ENCODE measurements at places on chromosomes 4 and X. TPM values are rescaled to one million over a fixed set of nuclear protein-coding genes. Genes with fewer than 3 reads are reported as not detected.
A peak's percentile ranks its signal among the peaks of the same experiment; 100 is the strongest.

- DNase-seq, result no peak
- no peak overlapping the region for H3K27ac ChIP-seq
- H3K4me3 ChIP-seq, result no peak overlapping the region
These were observed 64.4 kb downstream of the EIF4E start for GRCh38 chr4:98864560-98864959.

DNA sequence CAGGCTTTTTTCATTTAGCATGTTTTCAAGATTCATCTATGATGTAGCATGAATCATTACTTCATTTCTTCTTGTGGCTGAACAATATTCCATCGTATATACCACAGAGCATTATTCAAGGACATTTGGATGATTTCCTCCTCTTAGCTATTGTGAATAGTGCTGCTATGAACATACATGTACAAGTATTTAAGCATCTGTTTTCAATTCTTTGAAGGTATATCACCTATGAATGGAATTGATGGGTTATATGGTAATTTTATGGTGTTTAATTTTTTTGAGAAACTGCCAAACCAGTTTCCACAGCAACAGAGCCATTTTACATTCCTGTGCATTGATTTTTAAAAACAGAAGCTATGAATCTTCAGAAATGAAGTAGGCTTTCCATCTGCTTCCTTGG, 36.1 kb upstream of the WDR19 start:
- no peak overlapping the region for H3K27ac ChIP-seq
- H3K27me3 ChIP-seq, result no peaks in the 10 kb centered on the region
- H3K36me3 ChIP-seq, result no peaks in the 10 kb centered on the region
- H3K4me3 ChIP-seq, result no peak overlapping the region
- no peak for DNase-seq
- H3K4me1 ChIP-seq, result no peaks in the 10 kb centered on the region

AKAP17A gene
- total RNA-seq, result 50.6 TPM

USP17L22 gene
- not detected for total RNA-seq

GRCh38 chr4:34271479-34272355, 1972.6 kb downstream of the ARAP2 start:
- no peaks in the 10 kb centered on the region for H3K36me3 ChIP-seq
- DNase-seq, result no peak
- no peak overlapping the region for H3K4me3 ChIP-seq
- H3K4me1 ChIP-seq, result no peaks in the 10 kb centered on the region
- no peak overlapping the region for H3K27ac ChIP-seq

- H3K27ac ChIP-seq, result no peak overlapping the region
- peaks cover 42% of the 10 kb centered on the region for H3K27me3 ChIP-seq
- no peak for DNase-seq
- H3K4me3 ChIP-seq, result 0 out of 2 replicates have a peak overlapping the region, but pooled peaks have one; percentile 96
These were observed 2.8 kb downstream of the KIT start for GRCh38 chr4:54660591-54660990.

DNA sequence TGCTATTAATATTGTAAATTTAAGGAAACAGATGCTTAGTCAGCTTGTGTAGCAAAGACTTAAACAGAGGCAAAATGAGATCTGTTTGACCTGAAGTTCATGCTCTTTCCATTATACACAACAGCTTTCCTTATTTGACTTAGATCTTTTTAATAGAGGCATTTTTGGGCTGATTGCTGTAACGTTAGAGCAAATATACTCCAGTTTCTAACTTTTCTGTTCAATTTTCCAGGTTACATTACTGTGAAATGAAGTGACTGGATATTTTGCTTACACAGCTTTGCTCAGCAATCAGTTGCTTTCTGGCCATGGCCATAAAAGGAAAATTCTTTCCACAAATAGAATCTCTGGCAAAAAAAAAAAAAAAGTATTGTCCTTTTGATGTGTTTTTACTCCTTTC, 146.2 kb downstream of the PCDH7 start:
- H3K36me3 ChIP-seq, result no peaks in the 10 kb centered on the region
- H3K27ac ChIP-seq, result no peak overlapping the region
- H3K4me3 ChIP-seq, result no peak overlapping the region
- H3K27me3 ChIP-seq, result no peaks in the 10 kb centered on the region
- no peak for DNase-seq
- H3K4me1 ChIP-seq, result no peaks in the 10 kb centered on the region

DNA sequence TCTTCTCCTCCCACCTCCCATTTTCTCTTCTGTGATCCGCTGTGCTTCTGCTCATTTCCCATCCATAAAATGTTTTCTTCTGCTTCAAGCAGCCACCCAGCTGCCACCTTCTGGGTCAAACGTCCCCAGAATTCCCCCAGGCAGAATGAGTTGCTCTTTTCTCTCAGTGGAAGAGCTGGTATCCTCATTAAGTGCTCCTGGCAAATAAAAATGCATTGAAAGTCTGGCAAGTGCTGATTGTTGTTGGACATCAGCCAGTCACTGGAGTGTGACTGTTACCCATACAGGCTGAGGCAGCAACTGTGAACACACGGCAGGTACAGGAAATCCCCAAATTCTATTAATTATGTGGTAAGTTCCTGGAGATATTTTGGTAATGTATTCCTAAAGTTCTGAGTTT, 52.6 kb downstream of the LIMCH1 start:
- H3K4me1 ChIP-seq, result no peaks in the 10 kb centered on the region
- H3K4me3 ChIP-seq, result no peak overlapping the region
- H3K27ac ChIP-seq, result no peak overlapping the region
- no peak for DNase-seq
- H3K27me3 ChIP-seq, result no peaks in the 10 kb centered on the region

DNA sequence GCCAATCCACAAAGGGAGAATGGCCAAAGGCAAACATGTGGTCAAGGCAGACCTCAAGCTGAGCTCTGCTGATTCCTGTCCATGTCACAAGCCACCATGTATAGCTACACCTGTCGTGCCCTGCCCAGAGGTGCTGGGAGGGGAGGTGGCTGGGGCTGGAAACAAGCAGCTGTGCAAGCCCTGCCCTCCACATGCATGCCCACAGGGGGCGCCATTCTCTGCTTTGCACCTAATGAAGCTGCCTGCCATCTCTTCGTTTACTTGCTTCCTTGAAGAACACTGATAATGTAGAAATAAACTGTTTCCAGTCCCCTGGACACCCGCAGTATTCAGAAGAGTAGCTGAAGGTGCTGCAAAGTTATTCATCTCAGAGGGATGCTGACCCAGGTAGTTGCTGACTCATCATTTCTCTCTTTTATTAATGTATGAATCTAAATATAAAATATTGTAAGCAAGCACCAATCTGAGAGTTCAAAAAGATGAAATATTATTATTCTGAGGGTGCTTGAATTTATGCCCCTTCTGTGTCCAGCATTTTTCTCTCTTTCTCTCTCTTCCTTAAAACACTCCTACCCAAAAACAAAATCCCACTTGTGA, 278.6 kb downstream of the ADGRA3 start:
- no peaks in the 10 kb centered on the region for H3K36me3 ChIP-seq
- H3K27me3 ChIP-seq, result no peaks in the 10 kb centered on the region
- no peak overlapping the region for H3K27ac ChIP-seq
- no peak overlapping the region for H3K4me3 ChIP-seq
- peak; percentile 91 for DNase-seq

FGF13 gene
- total RNA-seq, result 18.8 TPM

- H3K27ac ChIP-seq, result no peak overlapping the region
- H3K27me3 ChIP-seq, result no peaks in the 10 kb centered on the region
- DNase-seq, result peak; percentile 4
These were observed 416.5 kb upstream of the SMIM31 start for GRCh38 chr4:164337219-164337944.

- H3K4me3 ChIP-seq, result no peak overlapping the region
- DNase-seq, result no peak
- no peak overlapping the region for H3K27ac ChIP-seq
- no peaks in the 10 kb centered on the region for H3K36me3 ChIP-seq
- H3K27me3 ChIP-seq, result no peaks in the 10 kb centered on the region
- no peaks in the 10 kb centered on the region for H3K4me1 ChIP-seq
These were observed 220.1 kb upstream of the RPL34 start for GRCh38 chr4:108400309-108400708.

DNA sequence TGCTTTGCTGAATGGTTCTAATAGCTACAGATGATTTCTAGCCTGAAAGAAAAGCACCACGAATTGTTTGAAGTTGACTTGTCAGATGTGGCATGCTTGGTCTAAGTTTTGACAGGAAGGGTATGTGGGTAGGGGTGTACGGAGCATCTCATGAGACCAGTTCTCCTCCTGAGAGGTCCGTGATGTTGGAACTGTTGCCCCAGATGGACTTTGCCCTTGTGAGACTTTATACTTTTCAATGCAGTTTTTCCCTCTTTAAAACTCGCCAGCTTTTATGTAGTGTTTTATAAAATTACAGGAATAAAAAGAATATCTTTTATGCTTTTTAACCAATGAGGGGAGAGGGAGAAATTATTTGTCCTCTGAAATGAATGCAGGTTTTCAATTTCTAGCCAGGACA, 16.6 kb upstream of the XG start:
- no peak for DNase-seq
- H3K27ac ChIP-seq, result no peak overlapping the region
- no peaks in the 10 kb centered on the region for H3K27me3 ChIP-seq
- no peaks in the 10 kb centered on the region for H3K36me3 ChIP-seq
- no peaks in the 10 kb centered on the region for H3K4me1 ChIP-seq
- H3K4me3 ChIP-seq, result no peak overlapping the region

DNA sequence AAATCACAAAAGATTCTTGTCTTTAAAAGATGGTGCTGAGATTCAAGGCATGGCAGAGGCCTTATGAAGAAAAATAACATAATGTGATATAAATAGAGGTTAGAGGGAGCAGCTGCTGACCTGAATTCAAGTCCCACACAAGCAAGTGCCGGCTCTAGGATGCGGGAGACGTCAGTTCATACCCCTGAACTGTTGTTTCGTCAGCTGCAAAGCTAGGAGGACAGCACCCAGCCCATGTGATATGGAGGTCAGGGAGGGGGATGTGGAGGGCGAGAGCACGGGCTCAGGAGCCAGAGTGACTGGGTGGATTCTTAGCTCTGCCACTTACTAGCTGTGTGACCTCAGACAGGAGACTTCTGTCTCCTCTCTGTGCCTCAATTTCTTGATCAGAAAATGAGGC, 77.9 kb downstream of the JAKMIP1 start:
- no peaks in the 10 kb centered on the region for H3K36me3 ChIP-seq
- H3K27me3 ChIP-seq, result no peaks in the 10 kb centered on the region
- no peak overlapping the region for H3K4me3 ChIP-seq
- H3K27ac ChIP-seq, result no peak overlapping the region

TMEM271 gene
- 0.62 TPM for total RNA-seq

CXCL6 gene
- 9.5 TPM for total RNA-seq

- H3K27me3 ChIP-seq, result no peaks in the 10 kb centered on the region
- no peaks in the 10 kb centered on the region for H3K36me3 ChIP-seq
- no peak overlapping the region for H3K4me3 ChIP-seq
- no peak overlapping the region for H3K27ac ChIP-seq
- DNase-seq, result no peak
These were observed 371.0 kb downstream of the BCOR start for GRCh38 chrX:39726771-39727170.

GRCh38 chr4:106583567-106583966, 215.0 kb upstream of the GIMD1 start:
- 0 out of 2 replicates have a peak, but pooled peaks cover 3% of the 10 kb centered on the region for H3K4me1 ChIP-seq
- no peaks in the 10 kb centered on the region for H3K27me3 ChIP-seq
- H3K4me3 ChIP-seq, result no peak overlapping the region
- H3K27ac ChIP-seq, result no peak overlapping the region
- peak; percentile 5 for DNase-seq

DNA sequence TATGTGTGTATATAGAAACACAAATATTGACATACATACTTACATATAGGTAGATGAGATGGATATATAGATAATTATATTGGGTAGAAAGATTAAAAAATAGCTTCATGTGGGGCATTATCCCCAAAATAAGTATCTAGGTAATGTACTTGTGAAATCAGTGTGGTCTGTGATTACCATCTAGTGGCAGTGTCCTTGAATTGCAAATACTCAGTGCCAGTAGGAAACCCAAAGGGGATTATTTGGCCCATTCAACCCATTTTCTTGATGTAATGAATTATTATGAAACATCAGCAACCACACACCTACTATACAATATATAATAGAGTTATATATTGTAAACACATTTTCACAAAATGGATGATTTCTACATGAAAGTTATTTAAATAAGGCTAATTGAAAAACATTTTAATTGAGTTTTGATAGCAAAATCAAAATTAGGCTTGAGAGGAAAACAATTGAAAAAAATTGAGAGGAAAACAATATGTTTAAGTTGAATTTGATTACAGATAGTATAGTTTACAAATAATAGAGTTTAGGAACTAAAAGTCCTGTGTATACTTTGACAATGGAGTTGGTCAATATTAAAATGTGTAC, 389.4 kb downstream of the GALNTL6 start:
- H3K27me3 ChIP-seq, result no peaks in the 10 kb centered on the region
- H3K27ac ChIP-seq, result no peak overlapping the region
- H3K4me1 ChIP-seq, result no peaks in the 10 kb centered on the region
- H3K36me3 ChIP-seq, result no peaks in the 10 kb centered on the region
- no peak overlapping the region for H3K4me3 ChIP-seq
- DNase-seq, result peak; percentile 67

INPP4B gene
- total RNA-seq, result 0.12 TPM

- DNase-seq, result peak; percentile 49
- no peak overlapping the region for H3K4me3 ChIP-seq
- H3K27ac ChIP-seq, result no peak overlapping the region
- H3K4me1 ChIP-seq, result peaks cover 7% of the 10 kb centered on the region
These were observed 41.9 kb downstream of the PCDH19 start for GRCh38 chrX:100368167-100368566.

BEX1 gene
- total RNA-seq, result 74.7 TPM

SPANXN5 gene
- total RNA-seq, result not detected

DNA sequence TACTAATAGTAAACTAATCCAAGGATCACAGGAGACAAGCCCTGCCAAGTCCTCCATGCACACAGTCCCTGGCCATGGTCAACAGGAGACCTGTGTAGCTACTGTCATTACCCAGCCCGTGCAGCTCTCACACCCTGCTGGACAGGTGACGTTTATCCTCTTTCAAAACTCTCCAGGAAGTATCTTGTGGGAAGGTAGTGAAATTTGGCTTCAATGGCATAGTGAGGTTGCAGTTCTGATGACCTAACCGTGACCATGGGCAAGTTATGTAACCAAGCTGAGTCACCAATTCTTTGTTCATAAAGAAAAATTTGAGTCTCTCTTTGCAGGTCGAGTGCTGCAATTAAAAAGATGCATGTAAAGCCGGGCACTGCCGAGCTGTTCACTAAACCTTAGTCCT, 11.3 kb upstream of the SLC2A9 start:
- H3K27me3 ChIP-seq, result no peaks in the 10 kb centered on the region
- H3K4me1 ChIP-seq, result no peaks in the 10 kb centered on the region
- no peak overlapping the region for H3K4me3 ChIP-seq
- no peak overlapping the region for H3K27ac ChIP-seq
- no peaks in the 10 kb centered on the region for H3K36me3 ChIP-seq

GRCh38 chrX:38649221-38649620, 87.9 kb downstream of the TSPAN7 start:
- H3K36me3 ChIP-seq, result no peaks in the 10 kb centered on the region
- no peak for DNase-seq
- H3K27ac ChIP-seq, result no peak overlapping the region
- no peaks in the 10 kb centered on the region for H3K27me3 ChIP-seq

TACC3 gene
- 120 TPM for total RNA-seq

EVC2 gene
- total RNA-seq, result 11.5 TPM

GRCh38 chrX:149476513-149476912, 28.6 kb downstream of the IDS start:
- H3K36me3 ChIP-seq, result no peaks in the 10 kb centered on the region
- no peaks in the 10 kb centered on the region for H3K4me1 ChIP-seq
- no peaks in the 10 kb centered on the region for H3K27me3 ChIP-seq
- no peak overlapping the region for H3K27ac ChIP-seq

NDNF gene
- total RNA-seq, result 0.73 TPM

- H3K4me3 ChIP-seq, result no peak overlapping the region
- no peaks in the 10 kb centered on the region for H3K36me3 ChIP-seq
- DNase-seq, result peak; percentile 65
- no peaks in the 10 kb centered on the region for H3K4me1 ChIP-seq
These were observed 138.0 kb downstream of the RBMX2 start for GRCh38 chrX:130539721-130540321.

STATH gene
- total RNA-seq, result not detected

All from GM23338 (cell line).